ENCODE measurements at places on chromosomes 4 and X. TPM values are rescaled to one million over a fixed set of nuclear protein-coding genes. Genes with fewer than 3 reads are reported as not detected.
A peak's percentile ranks its signal among the peaks of the same experiment; 100 is the strongest.

- DNase-seq: no peak
- H3K36me3 ChIP-seq: no peaks in the 10 kb centered on the region
- H3K27ac ChIP-seq: no peak overlapping the region
- no peaks in the 10 kb centered on the region for H3K27me3 ChIP-seq
- H3K4me3 ChIP-seq: no peak overlapping the region
These were observed 1138.8 kb downstream of the ARAP2 start for GRCh38 chr4:35105486-35105885.

Gene GAGE12J
- not detected for total RNA-seq

GRCh38 chr4:66853845-66854244 is 691.5 kb downstream of the CENPC start:
- no peaks in the 10 kb centered on the region for H3K27me3 ChIP-seq
- no peaks in the 10 kb centered on the region for H3K4me1 ChIP-seq
- H3K4me3 ChIP-seq: no peak overlapping the region
- no peaks in the 10 kb centered on the region for H3K36me3 ChIP-seq

DNA sequence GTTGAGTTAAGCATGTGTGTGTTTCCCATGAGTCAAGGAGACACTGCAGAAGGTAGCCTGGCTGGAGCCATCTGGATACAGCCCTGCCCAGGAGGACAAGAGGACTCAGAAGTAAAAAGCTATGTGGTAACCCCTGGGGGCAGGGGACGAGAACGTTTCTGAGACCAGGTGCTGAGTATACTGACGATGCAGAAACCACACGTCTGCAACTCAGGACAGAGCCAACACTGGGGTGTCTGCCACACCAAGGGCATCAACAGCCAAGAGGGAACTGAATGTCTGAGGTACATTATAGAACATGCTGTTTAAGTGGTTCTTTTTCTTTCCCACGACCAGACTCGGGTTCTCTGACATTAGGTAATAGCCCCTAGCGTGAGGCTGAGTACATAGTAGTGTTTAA is 94.1 kb upstream of the GPR34 start:
- H3K36me3 ChIP-seq: no peaks in the 10 kb centered on the region
- no peaks in the 10 kb centered on the region for H3K27me3 ChIP-seq
- H3K4me1 ChIP-seq: no peaks in the 10 kb centered on the region
- H3K27ac ChIP-seq: no peak overlapping the region
- H3K4me3 ChIP-seq: no peak overlapping the region

Gene GLRA3
- not detected for total RNA-seq

Gene SOD3
- total RNA-seq: not detected

GRCh38 chrX:43423876-43424275 is 232.2 kb upstream of the MAOA start:
- DNase-seq: no peak
- H3K4me3 ChIP-seq: no peak overlapping the region
- no peaks in the 10 kb centered on the region for H3K27me3 ChIP-seq

DNA sequence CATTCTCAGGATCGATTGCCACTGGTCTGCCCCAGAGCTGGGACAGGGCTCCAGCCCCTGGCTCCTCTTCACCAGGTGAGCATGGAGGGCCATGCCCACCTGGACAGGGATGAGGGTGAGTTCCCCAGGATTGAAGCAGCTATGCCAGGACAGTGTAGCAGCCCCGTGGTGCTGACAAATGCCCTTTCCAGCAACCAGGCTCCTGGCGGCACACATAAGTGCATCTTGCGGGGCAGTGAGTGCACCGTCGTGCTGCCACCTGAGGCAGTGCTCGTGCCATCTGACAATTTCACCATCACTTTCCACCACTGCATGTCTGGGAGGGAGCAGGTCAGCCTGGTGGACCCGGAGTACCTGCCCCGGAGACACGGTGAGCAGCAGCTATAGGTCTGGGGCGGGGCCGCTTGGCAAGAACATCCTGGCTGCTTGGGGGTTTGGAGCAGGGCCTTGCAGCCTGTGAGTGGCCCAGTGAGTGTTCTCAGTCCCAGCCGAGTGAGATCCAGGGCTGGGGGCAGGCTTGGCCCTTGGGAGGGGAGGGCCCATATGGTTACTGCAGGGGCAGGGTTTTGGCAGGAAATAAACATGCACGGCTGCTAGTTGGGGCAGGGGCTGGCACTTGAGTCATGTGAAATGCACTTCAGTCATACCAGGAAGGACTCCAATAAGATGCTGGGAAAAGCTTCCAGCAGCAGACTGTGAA is 6.1 kb downstream of the IL9R start:
- DNase-seq: no peak
- no peak overlapping the region for H3K27ac ChIP-seq
- peaks cover 12% of the 10 kb centered on the region for H3K4me1 ChIP-seq
- no peak overlapping the region for H3K4me3 ChIP-seq

DNA sequence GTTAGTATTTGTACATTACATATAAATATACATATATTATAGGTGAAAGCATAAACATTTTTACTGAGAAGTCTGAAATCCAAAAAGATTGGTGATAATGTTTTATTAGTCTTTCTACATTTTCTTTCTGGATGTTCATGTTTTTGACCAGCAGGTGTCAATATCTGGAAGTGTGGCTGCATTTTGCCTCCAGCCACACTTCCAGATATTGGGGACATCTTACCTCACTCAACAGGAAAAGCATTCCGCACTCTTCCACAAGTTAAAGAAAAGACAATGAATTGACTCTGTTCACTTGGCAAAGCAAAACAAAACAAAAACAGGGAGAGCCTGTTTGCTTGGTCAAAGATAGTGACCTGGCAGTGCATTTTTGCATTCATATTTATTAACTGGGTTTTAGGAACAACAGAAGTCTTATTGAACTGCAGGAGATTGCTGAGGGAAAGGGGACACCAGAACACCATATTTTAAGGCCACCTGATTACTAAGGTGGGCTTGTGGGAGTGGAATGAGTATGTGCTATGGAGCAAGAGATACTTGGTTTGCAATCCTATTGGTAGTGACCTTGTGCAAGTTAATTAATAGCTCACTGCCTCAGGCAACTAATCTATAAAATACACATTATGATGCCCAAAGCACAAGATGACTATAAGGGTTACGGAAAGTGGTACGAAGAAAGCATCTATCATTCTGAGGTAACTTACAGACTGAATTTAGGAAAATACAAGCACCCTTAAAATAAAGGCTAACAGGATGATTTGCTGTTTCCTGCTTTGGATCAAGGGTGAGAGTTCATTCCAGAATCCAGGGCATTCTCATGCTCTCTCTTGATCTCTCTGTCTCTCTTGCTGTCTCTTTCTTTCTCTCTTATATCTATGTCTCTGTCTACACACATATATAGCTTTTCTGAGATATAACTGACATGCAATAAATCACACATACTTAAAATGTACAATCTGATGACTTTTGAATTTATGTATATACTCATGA is 389.9 kb upstream of the EMCN start:
- no peaks in the 10 kb centered on the region for H3K4me1 ChIP-seq
- H3K27ac ChIP-seq: no peak overlapping the region
- no peak for DNase-seq
- H3K27me3 ChIP-seq: no peaks in the 10 kb centered on the region
- H3K4me3 ChIP-seq: no peak overlapping the region

DNA sequence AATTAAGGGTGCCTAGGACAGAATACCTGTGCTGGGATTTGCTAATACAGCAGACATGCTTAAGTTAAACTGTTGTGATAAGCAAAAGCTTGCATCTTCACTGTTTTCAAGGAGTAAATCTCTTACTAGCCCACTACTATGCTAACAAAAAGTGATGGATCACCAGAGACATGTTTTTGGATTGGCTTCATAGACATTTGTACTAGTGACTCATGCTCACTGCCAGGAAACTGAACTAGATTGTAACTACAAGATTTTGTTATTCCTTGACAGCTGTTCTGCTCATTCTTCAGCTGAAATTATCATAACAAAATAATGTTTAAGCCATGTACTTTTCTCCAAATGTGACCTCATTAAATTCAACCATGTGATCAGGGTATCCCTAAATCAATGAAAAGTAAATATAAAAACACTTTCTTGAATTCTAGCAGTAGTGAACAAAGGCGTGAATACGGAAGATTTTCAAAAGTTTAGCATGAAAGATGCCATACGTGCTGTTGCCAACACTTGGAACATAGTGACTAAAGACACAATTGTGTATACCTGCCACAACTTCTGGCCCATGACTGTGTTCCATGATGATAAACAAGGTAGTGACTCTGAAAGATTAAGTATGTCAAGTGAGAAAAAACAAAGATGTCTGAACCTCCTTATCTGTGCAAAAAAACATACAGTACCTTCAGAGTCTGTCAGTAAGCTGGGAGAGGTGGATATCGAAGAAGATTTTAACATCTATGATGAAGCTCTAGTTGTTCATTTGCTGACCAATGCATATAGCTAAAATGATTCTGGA is 154.0 kb downstream of the BTC start:
- H3K4me1 ChIP-seq: no peaks in the 10 kb centered on the region
- H3K27me3 ChIP-seq: no peaks in the 10 kb centered on the region
- no peaks in the 10 kb centered on the region for H3K36me3 ChIP-seq
- no peak overlapping the region for H3K27ac ChIP-seq
- DNase-seq: no peak
- no peak overlapping the region for H3K4me3 ChIP-seq

Gene RASL11B
- not detected for total RNA-seq

- no peaks in the 10 kb centered on the region for H3K36me3 ChIP-seq
- DNase-seq: no peak
- H3K4me3 ChIP-seq: no peak overlapping the region
- no peaks in the 10 kb centered on the region for H3K27me3 ChIP-seq
- H3K4me1 ChIP-seq: no peaks in the 10 kb centered on the region
These were observed 370.7 kb downstream of the GPAT3 start for GRCh38 chr4:83906561-83906960.

GRCh38 chrX:13266641-13267345 is 53.1 kb downstream of the ATXN3L start:
- H3K27ac ChIP-seq: no peak overlapping the region
- no peak overlapping the region for H3K4me3 ChIP-seq
- no peaks in the 10 kb centered on the region for H3K27me3 ChIP-seq
- H3K36me3 ChIP-seq: no peaks in the 10 kb centered on the region
- no peaks in the 10 kb centered on the region for H3K4me1 ChIP-seq

DNA sequence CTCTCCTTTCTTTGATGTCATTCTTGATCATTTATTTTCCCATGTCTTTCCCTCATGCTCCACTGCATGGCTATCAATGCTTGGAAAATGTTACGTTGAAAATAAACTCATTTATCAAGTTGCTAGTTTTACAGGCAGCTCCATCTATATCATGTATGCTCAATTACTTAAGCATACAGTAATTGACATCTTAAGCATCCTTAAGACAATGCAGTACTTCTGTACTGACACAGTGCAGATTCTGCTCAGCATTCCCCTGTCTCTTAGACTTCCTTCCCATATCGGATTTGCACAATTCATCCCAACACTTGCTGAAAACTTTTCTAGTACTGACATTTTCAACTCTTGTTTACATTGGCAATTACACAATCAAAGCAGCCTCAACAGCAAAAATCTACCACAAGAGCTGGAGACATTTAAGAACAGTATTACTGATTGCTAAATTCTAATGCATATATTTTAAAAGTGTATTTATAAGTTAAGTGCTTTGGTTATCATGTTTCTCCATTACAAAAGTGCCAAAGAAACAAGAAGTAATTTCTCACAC is 165.6 kb downstream of the ATP10D start:
- no peak overlapping the region for H3K27ac ChIP-seq
- no peaks in the 10 kb centered on the region for H3K4me1 ChIP-seq
- no peak for DNase-seq
- H3K27me3 ChIP-seq: no peaks in the 10 kb centered on the region

- no peak overlapping the region for H3K27ac ChIP-seq
- H3K27me3 ChIP-seq: no peaks in the 10 kb centered on the region
- no peak overlapping the region for H3K4me3 ChIP-seq
- H3K36me3 ChIP-seq: no peaks in the 10 kb centered on the region
- peaks cover 83% of the 10 kb centered on the region for H3K4me1 ChIP-seq
These were observed 4.3 kb upstream of the CYSLTR1 start for GRCh38 chrX:78331708-78332107.

DNA sequence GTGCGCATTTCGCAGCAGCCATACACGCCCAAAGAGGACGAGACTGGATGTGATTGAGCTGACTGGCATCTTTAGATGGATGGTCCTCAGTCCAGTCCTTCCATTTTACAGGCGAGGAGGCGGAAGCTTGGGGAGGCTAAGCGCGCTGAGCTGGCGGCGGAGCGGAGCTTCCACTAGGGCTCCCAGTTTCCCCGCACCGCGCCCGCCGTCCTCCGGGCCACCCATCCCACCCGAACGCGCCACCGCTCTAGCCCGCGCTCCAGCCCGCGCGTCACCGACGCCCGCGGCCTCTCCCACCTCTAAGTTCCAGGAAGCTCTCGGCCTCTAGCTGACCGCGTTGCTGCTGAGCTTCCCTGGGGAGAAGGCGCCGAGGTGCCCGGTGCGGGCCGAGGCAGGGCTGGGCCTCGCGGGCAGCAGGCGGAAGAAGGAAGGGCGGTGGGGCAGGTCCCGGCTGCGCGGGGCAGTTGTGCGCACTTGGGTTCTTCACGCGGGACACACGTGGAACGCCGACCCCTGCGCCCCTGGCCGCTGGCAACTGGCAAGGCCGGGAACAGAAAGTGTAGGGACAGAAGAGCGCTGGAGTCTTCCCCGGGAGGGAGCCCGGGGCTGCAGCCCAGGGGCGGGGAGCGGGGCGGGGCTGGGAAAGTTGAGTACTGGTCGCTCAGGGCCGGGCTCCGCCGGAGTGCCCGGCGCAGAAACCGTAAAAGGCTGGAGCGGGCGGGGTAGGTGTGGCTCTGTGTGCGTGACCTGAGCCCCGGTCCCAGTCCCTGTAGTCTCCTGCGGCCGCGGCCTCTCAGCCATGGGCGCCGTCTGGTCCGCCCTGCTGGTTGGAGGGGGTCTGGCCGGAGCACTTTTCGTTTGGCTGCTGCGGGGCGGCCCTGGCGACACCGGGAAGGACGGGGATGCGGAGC is at the start of gene STBD1:
TSS of gene STBD1 (plus strand) at position 763 of the 911 bp plus-strand sequence. CDS start at position 800, 37 bp downstream.
- H3K27me3 ChIP-seq: no peaks in the 10 kb centered on the region
- peak within 1 kb of the TSS; percentile 34 for H3K27ac ChIP-seq
- peaks cover 39% of the 10 kb centered on the region for H3K4me1 ChIP-seq

Gene HTN3
- not detected for total RNA-seq

GRCh38 chr4:145545031-145545430 is 63.4 kb downstream of the SMAD1 start:
- no peaks in the 10 kb centered on the region for H3K4me1 ChIP-seq
- no peak for DNase-seq
- no peaks in the 10 kb centered on the region for H3K27me3 ChIP-seq
- no peak overlapping the region for H3K27ac ChIP-seq
- H3K4me3 ChIP-seq: no peak overlapping the region

DNA sequence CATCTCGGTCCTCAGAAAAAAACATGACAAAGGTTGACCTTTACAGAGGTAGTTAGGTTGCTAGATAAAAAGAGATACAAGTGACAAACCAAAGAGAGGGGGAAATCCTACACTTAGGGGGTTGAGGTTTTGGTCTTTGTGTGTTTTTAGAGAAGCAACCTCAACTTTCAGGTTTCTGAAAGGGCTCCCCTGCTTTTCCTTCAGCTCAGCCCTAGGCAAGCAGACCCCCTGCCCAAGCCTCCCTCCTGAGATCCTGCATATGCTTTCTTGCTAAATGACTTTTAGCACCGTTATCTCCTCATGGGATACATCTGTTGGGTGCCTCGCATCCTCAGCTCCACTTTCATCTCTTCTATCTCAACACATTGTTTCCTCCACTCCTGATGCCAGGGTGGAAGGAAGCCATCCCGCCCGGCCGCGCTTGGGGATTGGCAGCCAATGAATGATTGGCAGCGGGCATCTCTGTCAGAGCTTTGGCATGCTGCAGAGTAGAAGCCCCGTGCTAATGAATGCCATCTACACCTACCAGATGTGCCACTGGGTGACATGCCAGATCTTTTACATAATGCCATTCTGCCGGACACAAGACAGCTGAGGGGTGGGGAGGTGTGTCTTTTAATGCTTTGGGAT is 15.0 kb upstream of the PRDM8 start:
- H3K27ac ChIP-seq: peak overlapping the region; percentile 85
- H3K4me1 ChIP-seq: peaks cover 50% of the 10 kb centered on the region
- no peak for DNase-seq
- no peaks in the 10 kb centered on the region for H3K36me3 ChIP-seq
- H3K27me3 ChIP-seq: no peaks in the 10 kb centered on the region

Data from CD4-positive, alpha-beta memory T cell (primary cell).